ENCODE measurements at places on chromosomes 16 and 17.

GRCh38 chr16:27311448-27311830, 2.3 kb upstream of the IL4R start:
- DNase-seq: no peak

GRCh38 chr17:82327289-82327688, 6.3 kb downstream of the SECTM1 start:
- DNase-seq: no peak

- DNase-seq: no peak
Measured at GRCh38 chr17:61325382-61326073, 74.1 kb upstream of the TBX2 start.

GRCh38 chr16:17320009-17320408, 150.8 kb downstream of the XYLT1 start:
- no peak for DNase-seq

- no peak for DNase-seq
Measured at GRCh38 chr17:76262732-76263344, 2.3 kb upstream of the UBALD2 start.

GRCh38 chr16:88321635-88322499, 60.9 kb upstream of the ZNF469 start:
- no peak for DNase-seq

DNA sequence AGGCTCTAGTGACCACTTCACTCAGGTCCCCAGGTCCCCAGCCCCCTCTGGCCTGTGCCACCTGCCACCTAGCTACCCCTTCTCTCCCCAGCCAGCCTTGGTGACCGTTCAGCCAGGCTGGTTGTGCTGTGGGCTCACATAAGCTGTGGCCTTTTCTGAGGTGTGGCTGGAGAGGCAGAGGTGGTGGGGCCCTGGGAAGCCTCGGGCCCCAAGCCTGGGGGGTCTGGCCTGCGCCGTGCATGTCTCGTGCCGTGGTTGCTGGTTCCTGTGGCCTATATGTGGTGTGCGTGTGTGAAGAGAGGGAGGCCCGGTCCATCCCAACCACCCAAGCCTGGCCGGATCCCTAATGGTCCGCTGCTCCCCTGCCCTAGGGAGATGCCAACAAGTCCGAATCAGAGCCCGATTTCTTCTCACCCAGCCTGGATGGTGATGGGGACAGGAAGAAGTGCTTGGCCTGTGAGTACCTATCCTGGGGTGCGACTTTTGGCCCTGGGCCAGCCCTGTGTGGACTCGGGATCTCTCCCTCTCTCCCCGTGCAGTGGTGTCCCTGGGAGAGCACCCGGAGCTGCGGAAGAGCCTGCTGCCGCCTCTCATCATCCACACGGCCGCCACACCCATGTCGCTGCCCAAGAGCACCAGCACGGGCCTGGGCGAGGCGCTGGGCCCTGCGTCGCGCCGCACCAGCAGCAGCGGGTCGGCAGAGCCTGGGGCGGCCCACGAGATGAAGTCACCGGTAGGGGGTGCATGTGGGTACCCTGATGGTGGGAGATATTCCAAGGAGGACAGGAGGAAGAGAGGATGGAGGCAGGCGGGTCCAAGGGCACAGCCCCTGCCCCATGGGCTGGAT, 35.9 kb downstream of the CACNA1G start:
- no peak for DNase-seq
